Fibroblast of lung (primary cell): ENCODE measurements at places on chromosomes 3 and 15. TPM values are rescaled to one million over a fixed set of nuclear protein-coding genes. Genes with fewer than 3 reads are reported as not detected.

DNA sequence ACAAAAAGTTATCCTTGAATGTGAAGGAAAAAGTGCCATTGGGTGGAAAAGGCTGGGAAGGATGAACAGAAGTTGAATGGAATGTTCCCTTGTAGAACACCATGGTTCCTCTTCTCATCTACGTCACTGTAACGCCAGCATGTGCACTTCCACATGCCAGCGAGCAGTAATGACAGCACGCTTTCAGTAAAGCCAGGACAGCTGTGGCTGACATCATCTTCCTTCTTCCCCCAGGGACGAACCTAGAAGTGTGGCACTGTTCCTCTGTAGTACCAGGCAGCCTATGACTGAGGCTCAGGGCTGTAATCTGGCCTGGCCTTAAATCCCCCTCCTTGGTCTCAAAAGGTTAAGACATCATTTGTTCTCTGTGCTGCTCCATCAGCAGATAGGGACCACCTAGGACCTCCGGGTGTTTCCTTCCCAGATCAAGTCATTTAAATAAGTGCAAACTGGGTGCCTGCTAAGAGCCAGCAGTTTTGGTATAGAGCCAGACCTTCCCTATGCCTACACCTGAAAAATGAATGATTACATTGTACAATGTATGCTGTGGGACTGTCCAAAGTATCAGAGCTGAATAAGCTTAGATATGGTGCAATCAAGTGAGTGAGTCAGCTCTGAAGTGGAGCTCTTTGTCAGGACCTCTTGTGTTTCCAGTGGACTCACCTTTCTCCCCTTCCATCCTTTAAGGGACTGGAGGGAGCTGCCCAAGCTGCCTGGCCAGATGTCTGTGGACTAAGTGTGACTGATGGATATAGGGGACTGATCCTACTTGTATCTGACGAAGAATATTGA is 5.6 kb upstream of the SRPRB start:
- DNase-seq, result no peak
- no peaks in the 10 kb centered on the region for H3K4me1 ChIP-seq
- peaks cover 7% of the 10 kb centered on the region for H3K27me3 ChIP-seq
- H3K27ac ChIP-seq, result no peak overlapping the region

- H3K36me3 ChIP-seq, result no peaks in the 10 kb centered on the region
- no peak for DNase-seq
- H3K4me3 ChIP-seq, result no peak overlapping the region
- H3K27me3 ChIP-seq, result peaks cover 28% of the 10 kb centered on the region
These were observed 1.1 kb downstream of the RAB6B start for GRCh38 chr3:133894353-133895207.

DNA sequence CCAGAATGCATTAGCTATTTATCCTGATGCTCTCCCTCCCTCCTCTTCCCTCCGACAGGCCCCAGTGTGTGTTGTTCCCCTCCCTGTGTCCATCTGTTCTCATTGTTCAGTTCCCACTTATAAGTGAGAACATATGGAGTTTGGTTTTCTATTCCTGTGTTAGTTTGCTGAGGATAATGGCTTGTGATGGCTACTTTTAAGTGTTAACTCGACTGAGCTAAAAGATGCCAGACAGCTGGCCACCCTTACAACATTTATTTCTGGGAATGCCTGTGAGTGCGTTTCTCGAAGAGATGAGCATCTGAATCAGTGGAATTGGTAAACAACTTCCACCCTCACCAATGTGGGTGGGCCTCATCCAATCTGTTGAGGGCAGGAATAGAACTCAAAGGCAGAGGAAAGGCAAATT is 24.7 kb upstream of the TM2D3 start:
- no peaks in the 10 kb centered on the region for H3K36me3 ChIP-seq
- peaks cover 7% of the 10 kb centered on the region for H3K4me1 ChIP-seq
- H3K4me3 ChIP-seq, result no peak overlapping the region

DNA sequence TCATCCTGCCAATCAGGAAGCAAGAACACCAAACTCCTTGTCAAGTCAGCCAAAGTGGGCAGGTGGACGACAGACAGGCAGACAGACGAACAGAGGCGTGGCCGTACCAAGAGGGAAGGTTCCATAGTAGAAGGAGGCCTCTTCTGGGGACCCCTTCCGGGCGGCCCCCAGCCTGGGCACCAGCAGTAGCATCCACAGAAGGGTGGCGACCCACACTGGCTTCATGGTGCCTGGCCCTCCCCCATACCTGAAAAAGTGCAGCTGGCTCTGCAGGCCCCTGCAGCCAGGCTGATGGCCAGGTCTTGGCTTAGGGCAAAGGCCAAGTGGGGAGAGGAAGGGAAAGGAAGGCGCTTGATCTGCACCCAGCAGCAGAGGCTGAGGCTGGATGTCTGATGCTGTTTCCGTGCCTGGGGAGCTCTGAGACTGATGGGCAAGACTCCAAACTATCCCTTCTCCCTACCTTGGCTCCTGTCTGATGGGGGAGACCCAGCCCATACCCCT is 607 bp downstream of the LCTL start:
- H3K36me3 ChIP-seq, result no peaks in the 10 kb centered on the region
- no peak overlapping the region for H3K4me3 ChIP-seq
- no peak for DNase-seq
- no peaks in the 10 kb centered on the region for H3K27me3 ChIP-seq
- H3K4me1 ChIP-seq, result peaks cover 11% of the 10 kb centered on the region

DNA sequence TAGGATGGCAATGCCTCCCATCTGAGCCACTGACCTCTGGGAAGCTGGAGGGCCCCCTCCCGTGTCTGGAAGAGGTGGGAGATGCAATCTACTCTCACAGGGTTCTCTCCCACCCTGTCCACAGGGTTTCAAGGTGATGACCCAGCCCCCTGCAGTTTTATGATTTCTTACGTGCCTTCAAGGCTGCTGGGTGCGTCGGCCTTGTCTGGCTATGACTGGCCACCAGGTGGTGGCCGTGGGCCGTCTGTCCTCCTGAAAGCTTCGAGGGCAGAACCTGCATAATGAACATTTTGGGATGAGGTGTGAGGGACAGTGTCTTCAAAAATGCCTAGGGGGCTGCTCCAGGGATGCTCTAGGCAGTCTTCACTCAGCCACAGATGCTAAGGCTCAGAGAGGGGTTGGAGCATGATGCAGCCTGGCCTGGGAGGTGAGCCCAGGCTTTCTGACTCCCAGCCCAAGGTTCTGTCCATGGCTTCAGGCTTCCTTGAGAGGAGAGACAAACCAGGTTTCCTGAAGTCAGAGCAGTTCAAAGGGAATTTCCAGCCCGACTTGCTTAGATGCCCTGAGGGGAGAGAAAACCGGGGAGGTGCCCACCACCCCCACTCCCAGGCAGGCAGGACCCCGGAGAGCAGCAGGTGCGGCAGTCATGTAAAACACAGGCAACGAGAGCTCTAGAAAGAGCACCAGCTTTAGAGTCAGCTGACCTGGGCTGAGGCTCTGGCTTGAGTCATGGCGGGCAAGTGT is 18.7 kb downstream of the ISG20 start:
- H3K27me3 ChIP-seq, result no peaks in the 10 kb centered on the region
- peak; percentile 57 for DNase-seq
- no peak overlapping the region for H3K4me3 ChIP-seq
- H3K4me1 ChIP-seq, result no peaks in the 10 kb centered on the region

The SI gene
- polyA plus RNA-seq, result not detected in 2 replicates

DNA sequence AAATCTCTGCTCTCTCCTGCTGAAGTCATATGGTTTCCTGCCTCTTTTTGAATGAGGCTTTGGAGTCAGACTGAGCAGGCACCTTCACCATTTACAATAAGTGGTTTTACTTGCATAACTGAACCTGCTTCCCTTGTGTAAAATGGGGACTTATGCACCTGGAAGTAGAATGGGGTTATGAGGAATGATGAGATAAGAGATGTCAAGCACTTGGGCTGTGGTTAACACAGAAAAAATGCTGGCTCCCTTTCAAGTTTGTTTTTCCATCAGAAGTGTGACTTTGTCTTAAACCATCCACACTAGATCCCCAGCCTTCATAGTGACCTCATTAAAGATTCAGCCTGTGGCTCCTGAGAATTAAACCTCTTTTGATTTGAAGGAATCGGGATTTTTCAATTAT is 5.2 kb downstream of the EXOSC7 start:
- no peaks in the 10 kb centered on the region for H3K27me3 ChIP-seq
- H3K36me3 ChIP-seq, result peaks cover 1% of the 10 kb centered on the region
- no peak overlapping the region for H3K27ac ChIP-seq

- no peak overlapping the region for H3K27ac ChIP-seq
- H3K4me1 ChIP-seq, result peaks cover 2% of the 10 kb centered on the region
These were observed 2.7 kb downstream of the TMEM108 start for GRCh38 chr3:133040696-133041523.

DNA sequence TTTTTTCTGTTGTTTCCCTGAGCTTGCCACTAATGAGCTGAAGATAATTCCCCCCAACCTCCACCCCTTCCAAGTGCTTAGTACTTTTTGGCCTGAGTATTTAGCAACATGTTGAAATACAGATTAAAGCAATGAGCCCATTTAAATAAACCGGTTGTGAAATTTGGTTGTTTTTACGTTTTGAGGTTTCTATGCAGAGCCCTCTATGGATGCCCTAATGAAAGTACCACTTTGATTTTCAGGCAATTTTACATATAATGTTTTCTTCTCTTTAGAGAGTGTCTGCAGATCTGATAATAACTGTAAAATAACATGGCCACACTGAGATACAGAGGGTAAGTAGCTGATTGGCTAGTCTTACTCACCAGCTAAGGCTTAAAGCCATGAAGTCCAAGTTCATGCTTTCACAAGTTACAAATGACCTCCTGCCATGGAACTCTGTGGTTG is 139.4 kb upstream of the SLC7A14 start:
- no peaks in the 10 kb centered on the region for H3K27me3 ChIP-seq
- H3K4me3 ChIP-seq, result no peak overlapping the region
- peak; percentile 80 for DNase-seq
- peak overlapping the region; percentile 98 for H3K27ac ChIP-seq
- peaks cover 43% of the 10 kb centered on the region for H3K4me1 ChIP-seq

- no peak for DNase-seq
- no peak overlapping the region for H3K4me3 ChIP-seq
- H3K4me1 ChIP-seq, result no peaks in the 10 kb centered on the region
- H3K27me3 ChIP-seq, result no peaks in the 10 kb centered on the region
- no peaks in the 10 kb centered on the region for H3K36me3 ChIP-seq
These were observed 43.0 kb downstream of the USP13 start for GRCh38 chr3:179695672-179696313.

GRCh38 chr15:81047928-81048327 is 47.2 kb downstream of the TLNRD1 start:
- H3K27me3 ChIP-seq, result no peaks in the 10 kb centered on the region

The CCDC33 gene
- polyA plus RNA-seq, result not detected in 2 replicates

The ATP13A3 gene
- 169 and 285 TPM in 2 replicates for polyA plus RNA-seq

GRCh38 chr3:136952292-136952691 is 5.5 kb upstream of the IL20RB start:
- DNase-seq, result peak; percentile 53
- no peaks in the 10 kb centered on the region for H3K36me3 ChIP-seq
- no peaks in the 10 kb centered on the region for H3K27me3 ChIP-seq
- no peak overlapping the region for H3K27ac ChIP-seq
- H3K4me3 ChIP-seq, result no peak overlapping the region

DNA sequence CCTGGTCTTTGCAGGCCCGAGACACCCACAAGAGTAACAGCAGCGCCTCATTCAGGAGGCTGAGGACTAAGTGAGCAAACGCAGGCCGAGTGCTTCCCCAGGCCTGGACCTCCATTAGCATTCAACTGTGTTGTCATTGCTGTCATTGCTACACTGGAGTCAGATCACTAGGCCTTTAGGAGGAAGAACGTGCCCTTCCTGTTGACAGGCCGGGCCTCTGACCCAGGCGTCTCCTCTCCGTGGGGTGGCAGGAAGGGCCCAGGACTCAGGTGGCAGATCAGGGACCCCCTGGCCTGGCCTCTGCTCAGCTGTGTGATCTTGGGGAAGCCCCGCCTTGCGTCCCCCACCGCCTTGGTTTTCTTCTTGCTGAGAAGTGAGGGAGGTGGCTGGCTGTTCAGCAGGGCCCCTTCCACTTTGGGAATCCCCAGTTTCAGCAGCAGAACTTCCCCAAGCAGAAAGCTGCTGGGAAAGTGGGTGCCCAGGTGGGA is 19.1 kb downstream of the ZDHHC19 start:
- H3K36me3 ChIP-seq, result no peaks in the 10 kb centered on the region
- no peaks in the 10 kb centered on the region for H3K4me1 ChIP-seq
- DNase-seq, result no peak
- H3K4me3 ChIP-seq, result no peak overlapping the region
- no peaks in the 10 kb centered on the region for H3K27me3 ChIP-seq

DNA sequence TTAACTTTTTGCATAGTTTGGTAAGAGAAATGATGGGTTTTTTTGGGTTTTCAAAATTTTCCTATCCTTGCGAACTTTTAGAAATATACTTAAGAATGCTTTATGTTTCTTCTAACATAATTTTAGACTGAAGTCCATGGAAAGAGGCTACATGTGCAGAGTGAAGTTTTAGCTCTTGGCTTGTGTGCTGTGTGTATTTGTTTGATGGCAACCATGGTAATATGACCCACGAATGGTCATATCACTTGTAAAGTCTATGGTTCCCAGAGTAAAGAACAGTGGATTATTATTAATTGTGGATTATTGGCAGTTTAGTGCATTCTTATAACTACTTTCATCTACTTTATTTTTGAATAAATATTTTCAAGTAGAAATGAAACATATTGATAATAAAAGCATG is 124.0 kb upstream of the GOLGA6L4 start:
- H3K27ac ChIP-seq, result no peak overlapping the region
- H3K4me1 ChIP-seq, result no peaks in the 10 kb centered on the region
- no peaks in the 10 kb centered on the region for H3K27me3 ChIP-seq
- no peak for DNase-seq
- no peaks in the 10 kb centered on the region for H3K36me3 ChIP-seq
- no peak overlapping the region for H3K4me3 ChIP-seq

DNA sequence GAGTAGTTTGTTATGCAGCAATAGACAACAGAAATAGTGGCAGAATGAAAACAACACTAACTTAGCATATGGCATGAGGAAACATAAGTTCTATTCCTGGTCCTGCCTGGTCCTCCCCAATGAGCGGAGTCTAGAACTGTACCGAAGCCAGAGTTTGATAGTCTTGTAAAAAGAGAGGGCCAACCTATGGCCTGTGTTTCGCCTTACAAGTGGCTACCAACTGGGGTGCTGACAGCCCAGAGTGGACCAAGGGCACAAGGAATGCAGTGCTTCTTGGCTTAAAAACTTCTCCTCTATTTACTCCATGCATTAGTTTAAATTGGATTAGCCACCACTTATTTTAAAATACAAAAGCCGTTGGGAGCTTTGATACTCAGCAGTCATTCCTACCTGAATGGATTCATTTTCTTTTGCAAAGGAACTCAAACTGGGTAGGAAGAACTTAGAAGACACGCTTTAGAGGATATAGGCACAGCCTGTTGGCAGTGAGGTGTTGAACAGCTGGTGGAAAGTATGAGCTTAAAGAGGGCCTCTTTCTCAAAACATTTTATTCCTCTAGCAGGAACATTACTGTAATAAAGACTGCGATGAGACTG is 302.9 kb downstream of the PLCL2 start:
- H3K27ac ChIP-seq, result no peak overlapping the region
- H3K27me3 ChIP-seq, result no peaks in the 10 kb centered on the region
- no peak overlapping the region for H3K4me3 ChIP-seq
- no peaks in the 10 kb centered on the region for H3K36me3 ChIP-seq
- DNase-seq, result no peak

DNA sequence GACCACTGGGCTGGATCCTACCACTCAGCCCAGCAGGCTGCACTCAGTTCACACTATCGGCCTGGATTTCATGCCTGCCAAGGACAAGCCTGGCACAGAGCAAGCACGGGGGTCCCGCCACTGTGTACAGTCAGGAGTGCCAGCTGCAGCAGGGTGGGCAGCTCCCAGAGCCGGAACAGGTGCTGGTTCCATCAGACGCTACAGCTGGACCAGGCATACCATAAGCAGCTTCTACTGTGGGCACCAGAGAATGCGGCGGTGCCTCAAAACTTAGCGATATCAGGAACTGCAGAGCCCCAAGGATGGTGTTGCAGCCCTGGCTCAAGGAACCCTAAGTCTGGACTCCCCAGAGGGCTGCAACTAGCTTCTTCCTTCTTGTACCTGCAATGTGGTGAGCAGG is 124.8 kb downstream of the BCHE start:
- no peaks in the 10 kb centered on the region for H3K36me3 ChIP-seq
- H3K27me3 ChIP-seq, result no peaks in the 10 kb centered on the region
- no peak overlapping the region for H3K4me3 ChIP-seq
- DNase-seq, result no peak
